ENCODE measurements at places on chromosomes 7 and 10.
A peak's percentile ranks its signal among the peaks of the same experiment; 100 is the strongest.

DNA sequence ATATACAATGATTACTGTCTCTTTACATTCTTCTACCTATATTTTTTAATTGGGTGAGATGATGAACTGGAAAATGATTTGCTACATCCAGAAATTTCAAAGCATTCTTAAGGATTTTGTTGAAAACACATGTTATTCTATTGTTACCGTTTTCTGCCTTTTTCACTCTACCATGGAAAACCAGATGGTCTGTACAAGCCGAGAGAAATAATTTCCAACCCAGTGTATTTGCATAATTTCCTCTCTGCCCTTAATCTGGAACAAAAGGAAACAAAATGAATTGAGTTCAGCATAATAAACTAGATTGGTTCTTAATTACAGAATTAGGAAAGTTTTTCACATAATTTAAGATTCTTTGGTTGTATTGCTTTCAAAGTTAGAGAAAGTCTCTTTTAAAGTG is 211.2 kb downstream of the CACNB2 start:
- no peak for DNase-seq

- DNase-seq, result no peak
Observed at GRCh38 chr10:44426247-44427034, 41.5 kb upstream of the CXCL12 start.

GRCh38 chr7:659996-660395 is 66.5 kb upstream of the DNAAF5 start:
- no peak for DNase-seq

- no peak for DNase-seq
Observed at GRCh38 chr7:124322561-124322960, 289.7 kb upstream of the TMEM229A start.

DNA sequence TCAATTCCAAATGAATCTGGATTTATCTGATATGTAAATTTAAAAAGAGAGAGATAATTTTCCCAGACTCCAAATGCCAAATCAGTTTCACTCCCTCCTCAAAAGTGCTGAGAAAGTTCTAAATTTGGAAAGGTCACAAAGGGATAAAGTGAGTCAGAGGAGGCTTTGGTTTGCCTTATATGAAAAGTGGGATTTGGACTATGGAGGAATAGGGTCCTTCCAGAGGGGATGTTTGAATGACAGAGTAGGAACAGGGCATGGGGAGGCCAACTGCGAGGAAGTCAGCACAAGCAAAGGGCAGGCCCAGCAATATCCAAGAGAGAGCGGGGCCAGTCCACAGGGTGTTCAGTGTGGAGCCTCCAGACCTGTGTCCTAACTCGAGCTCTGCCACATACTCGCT is 9.8 kb upstream of the FAS start:
- no peak for DNase-seq

GRCh38 chr10:6530211-6530840 is 49.8 kb downstream of the PRKCQ start:
- DNase-seq, result peak; percentile 83

DNA sequence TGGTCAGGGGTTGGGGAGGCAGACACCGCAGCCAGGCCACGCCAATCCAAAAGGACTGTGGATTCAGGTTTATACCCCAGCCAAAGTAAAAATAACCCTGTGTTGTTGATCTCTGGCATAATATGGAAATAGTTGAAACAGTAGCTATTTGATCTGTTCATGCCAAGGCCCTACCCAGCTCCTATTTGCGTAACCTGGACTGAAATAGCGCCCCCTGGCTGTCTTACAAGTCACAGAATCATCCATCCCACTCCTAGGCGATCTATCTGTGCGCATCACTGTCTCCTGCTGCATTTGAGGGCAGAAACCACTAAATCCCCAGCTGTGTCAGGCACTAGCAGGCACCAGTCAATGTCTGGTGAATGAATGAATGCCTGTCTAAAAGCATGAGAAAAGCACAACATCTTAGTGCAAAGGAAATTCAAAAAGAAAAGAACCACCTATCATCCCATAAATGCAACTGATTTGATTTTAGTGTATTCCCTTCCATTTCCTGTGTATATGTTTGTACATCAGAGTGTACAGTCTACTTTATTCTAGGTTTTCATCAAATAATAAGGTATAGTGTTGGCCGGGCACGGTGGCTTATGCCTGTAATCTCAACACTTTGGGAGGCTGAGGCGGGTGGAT is 160.0 kb downstream of the SLIT1 start:
- DNase-seq, result peak; percentile 72

GRCh38 chr7:16350634-16351033 is 70.7 kb downstream of the CRPPA start:
- no peak for DNase-seq

GRCh38 chr10:17835688-17836087 is 26.5 kb downstream of the MRC1 start:
- DNase-seq, result no peak

GRCh38 chr10:83603708-83604107 is 535.6 kb upstream of the GHITM start:
- peak; percentile 2 for DNase-seq

DNA sequence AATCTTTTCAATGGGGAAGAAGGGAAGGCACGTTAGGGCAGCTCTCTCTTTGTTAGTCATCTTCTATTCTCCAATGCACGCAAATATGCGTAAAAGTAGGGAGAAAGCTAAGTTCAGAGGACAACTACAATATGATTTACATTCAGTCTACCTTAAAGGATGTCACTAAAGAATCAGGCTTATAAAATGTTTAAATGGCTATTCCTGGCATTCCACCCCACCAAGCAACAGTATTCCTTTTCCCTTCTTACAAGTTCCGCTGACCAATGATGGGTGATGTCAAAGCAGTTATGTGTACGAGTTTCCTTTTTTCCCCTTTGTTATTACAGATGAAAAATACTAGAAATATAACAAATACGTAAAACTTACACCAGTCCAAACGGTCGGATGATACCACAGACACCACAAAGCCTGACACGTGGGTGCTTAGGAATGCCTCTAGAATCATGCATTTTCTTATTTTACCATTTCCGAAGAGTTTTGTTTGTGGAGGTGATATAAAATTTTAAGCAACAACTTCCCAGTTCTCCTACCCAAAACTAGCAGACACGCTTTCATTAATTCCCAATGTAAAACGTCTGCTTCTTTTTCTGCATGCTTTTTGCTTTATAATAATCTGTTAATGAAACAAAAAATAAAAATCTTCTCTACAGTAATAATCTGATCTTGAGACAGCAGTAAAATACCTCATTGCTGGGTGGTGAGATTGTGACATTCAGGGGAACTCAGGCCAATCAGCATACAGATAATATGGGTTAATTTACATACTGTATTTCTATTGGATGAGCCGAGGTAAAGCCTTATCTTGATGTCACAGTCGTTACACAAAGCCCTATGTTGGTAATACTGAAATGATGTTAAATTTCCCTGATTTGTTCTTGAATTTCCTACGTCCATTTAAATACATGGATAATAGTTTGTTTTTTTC is 708 bp upstream of the GPR85 start:
- DNase-seq, result no peak

DNA sequence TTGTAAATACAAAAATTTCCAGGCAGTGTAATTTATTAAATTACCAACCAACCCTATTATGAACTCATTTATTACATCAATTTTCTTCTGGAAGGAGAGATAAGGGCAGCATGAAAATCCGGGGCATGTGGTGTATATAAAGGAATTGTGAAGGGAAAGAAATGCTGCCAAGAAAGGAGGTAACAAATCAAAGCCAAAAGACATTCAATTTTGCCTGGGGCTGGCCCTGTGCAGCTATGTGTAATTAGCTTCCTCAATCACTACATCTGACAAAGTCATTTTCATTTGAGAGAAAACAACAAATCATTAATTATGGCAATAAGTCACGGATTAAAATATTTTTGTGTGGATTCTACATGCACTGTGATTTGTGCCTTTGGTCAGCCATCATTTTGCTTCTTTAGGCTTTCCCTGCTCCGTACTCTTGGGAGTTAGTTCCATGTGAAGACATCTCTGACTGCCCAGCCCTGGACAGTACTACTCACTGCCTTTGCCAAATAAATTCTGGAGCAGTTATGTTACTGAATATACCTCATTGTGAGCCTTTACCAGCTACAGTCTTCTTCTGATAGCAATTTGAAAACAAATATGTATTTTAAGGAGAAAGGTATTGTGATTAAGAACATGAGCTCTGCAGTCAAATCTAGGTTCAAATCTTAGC is 191.7 kb downstream of the RELN start:
- DNase-seq, result no peak

- DNase-seq, result peak; percentile 60
Observed at GRCh38 chr10:62426086-62426485, 51.9 kb downstream of the ZNF365 start.

- DNase-seq, result no peak
Observed at GRCh38 chr7:25855854-25856782, 295.9 kb upstream of the NFE2L3 start.

- DNase-seq, result no peak
Observed at GRCh38 chr7:41487229-41487940, 215.5 kb downstream of the INHBA start.

- peak; percentile 82 for DNase-seq
Observed at GRCh38 chr10:70549962-70550458, 52.5 kb downstream of the PRF1 start.

DNA sequence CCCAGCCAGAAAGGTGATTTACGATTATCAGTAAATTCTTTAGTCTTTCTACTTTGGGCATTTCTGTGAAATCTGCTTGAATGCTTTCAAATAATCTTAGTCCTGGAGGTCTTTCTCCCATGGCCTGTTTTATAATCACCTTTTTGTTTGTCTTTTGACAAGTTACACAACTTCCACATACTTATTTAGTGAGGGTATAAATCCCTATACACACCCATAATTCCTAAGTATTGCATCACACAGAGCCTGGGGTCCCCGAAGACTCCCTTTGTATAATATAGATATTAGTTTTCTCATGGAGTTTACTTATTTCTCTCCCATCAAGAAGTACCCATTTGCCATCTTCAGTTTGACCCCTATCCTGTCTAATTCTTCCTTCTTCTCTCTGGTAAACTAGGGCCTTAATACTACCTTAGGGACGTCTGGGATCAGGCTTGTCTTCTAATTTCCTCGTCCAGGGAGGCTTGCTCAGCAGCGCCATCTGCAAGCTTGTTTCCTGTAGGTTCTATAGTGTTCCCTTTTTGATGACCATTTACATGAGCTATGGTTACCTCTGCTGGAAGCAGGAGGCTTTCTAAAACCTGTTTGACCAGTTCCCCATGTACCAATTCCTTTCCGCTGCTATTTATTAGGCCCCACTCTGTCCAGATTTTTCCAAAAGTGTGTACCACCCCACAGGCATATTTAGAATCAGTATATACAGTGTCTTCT is 8.1 kb downstream of the DNAH11 start:
- DNase-seq, result no peak

- no peak for DNase-seq
Observed at GRCh38 chr7:20267482-20267881, 50.3 kb upstream of the MACC1 start.

DNA sequence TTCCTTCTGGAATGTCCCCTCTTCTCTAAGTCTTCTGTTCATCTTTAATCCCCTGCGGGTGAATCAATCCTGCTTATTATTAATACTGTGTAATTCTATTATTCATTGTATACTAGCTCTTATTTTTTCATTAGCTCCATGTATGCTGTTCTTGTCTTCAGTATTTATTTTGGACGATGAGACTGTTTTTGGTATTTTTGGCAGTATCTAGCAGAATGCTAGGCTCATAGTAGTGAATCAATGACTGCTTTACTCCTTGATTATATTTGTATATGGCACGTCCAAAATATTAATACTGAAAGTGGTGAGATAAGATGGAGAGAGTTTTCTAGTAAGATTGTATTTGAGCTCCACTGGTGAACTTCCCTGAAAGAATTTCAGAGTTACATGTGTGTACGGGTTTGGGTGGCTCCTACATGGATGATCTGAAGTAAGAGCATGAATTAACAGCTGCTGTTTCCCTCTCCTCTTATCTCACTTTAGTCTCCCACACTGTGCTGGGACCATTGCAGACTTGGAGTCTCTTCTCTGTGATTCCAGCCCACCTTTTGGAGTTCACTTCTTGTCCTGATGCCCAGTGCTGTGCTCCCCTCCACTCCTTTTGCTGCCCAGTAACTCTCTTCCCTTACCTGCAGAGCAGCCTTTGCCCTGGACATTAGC is 226.0 kb downstream of the CDK14 start:
- no peak for DNase-seq

GRCh38 chr7:90178679-90179278 is 24.5 kb downstream of the STEAP1 start:
- peak; percentile 16 for DNase-seq

GRCh38 chr10:102230861-102231356 is 4.8 kb downstream of the ELOVL3 start:
- peak; percentile 68 for DNase-seq

DNA sequence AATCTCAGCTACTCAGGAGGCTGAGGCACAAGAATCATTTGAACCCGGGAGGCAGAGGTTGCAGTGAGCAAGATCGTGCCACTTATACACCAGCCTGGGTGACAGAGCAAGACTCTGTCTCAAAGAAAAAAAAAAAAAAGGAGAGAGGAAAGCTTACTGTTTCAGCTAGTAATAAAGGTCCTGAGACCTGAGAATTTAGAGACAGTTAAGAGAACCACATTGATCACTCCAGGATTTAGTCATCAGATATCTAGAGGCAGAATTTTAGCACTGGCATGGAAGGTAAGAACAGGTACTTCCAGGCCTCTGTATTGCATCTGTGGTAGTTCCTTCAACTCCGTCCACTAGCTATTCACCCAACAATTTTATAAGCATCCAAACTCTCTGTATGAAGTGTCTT is 7.8 kb downstream of the COG5 start:
- DNase-seq, result no peak

- no peak for DNase-seq
Observed at GRCh38 chr10:114811862-114812261, 9.7 kb upstream of the FHIP2A start.

DNA sequence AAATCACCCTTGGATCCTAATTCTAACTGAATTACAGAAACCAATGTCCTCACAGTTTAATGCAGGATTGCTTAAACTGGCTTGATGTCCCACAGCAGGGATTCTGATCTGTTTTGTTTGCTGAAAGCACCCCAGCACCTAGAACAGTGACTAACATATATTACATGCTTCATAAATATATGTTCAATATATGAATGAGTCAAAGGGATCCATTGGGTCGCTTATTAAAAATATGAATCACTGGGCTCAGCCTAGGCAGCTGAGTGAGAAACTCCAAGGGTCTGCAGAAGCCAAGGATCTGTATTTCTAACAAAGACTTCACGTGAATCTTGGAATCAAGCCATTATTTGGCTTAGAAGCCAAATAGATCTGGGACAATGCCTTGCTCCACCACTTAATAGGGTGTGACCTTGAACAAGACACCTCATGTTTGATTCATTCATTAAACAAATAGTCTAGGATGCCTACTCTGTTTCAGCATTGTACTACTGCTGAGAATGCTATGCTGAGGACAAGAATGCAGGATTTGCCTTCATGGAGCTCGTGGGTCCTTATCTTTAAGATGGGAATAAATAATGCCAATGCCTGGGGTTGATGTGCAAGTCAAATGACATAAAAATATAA is 103.4 kb upstream of the DLX6 start:
- DNase-seq, result no peak

GRCh38 chr10:103551619-103552602 is 58.4 kb downstream of the NEURL1 start:
- no peak for DNase-seq

- DNase-seq, result no peak
Observed at GRCh38 chr7:85226361-85227085, 39.7 kb upstream of the SEMA3D start.

- no peak for DNase-seq
Observed at GRCh38 chr7:82015751-82016150, 245.9 kb upstream of the HGF start.

GRCh38 chr10:47331954-47332353 is 9.7 kb downstream of the GDF2 start:
- no peak for DNase-seq

Data from activated CD4-positive, alpha-beta T cell treated with anti-CD3 and anti-CD28 coated beads for 48 hours (primary cell).